ENCODE measurements at places on chromosomes 6 and 20. TPM values are rescaled to one million over a fixed set of nuclear protein-coding genes. Genes with fewer than 3 reads are reported as not detected.

Gene PRL
- total RNA-seq = not detected

DNA sequence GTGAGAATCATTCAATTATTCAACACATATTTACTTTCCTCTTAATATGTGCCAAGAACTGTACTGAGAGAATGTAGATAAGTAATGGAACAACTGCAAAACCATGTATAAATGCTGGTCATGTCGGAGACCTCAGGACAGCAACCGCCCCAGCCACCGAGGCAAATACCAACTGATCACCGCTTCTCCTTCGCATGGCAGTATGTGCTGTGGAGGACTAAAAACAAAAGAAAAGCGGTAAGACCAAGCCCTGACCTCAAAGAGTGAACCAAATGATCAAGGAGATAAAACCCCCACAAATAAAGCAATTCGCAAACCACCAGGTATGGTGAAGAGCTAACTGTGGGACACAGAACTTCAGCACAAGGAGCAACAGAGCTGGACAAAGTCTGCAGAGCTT lies 104.3 kb downstream of the TRERF1 start:
- H3K27ac ChIP-seq = no peak overlapping the region
- H3K27me3 ChIP-seq = no peaks in the 10 kb centered on the region
- no peak for DNase-seq
- peaks cover 41% of the 10 kb centered on the region for H3K36me3 ChIP-seq

Gene AKAP12
- total RNA-seq = 1.1 TPM

Gene OR2H1
- not detected for total RNA-seq

DNA sequence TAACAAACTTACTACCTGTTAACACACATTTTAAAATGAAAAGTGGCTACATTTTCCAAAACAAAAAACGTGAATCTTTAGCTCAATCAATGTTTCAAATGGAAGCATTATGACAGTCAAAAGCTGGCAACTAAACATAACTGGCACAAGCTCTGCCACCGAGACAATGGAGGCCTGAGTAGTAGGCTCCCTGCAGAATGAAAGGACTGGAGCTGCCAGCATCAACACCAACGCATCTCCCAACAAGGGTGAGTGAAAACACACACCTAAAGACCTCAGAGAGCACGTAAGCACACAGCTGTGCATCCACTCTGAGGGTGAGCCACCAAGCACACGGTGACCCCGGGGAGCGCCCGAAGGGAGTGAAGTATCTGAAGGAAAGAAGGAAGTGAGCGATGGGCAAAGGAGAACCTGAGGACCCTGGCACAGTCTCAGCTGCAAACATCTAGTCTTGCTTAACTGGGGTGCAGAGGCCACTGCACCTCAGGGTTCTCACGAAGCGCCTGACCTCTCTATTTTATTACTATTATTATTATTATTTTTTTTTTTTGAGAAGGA lies 1.6 kb upstream of the ADRM1 start:
- H3K27ac ChIP-seq = peak overlapping the region; percentile 29
- peaks cover 31% of the 10 kb centered on the region for H3K4me1 ChIP-seq
- DNase-seq = no peak

DNA sequence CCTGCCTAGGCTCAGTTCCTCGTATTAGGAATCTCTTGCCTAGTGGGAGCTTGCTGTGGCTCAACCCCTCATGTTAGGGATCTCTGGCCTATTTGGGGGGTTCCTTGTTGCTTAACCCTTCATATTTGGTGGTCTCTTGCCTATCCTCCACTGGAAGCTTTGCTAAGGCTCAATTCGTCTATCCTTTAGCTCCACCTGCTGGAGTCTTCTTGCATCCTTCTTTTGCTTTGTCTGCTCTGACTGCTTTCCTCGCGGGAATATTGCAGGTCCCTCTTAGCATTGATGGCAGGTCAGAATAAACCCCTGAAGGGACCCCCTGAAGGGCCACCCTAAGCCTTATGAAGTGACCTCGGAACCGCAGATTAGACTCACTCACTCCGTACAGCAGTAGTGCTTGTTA lies 203.0 kb upstream of the TBX18 start:
- H3K27me3 ChIP-seq = no peaks in the 10 kb centered on the region
- no peak overlapping the region for H3K4me3 ChIP-seq
- no peaks in the 10 kb centered on the region for H3K4me1 ChIP-seq
- no peak for DNase-seq
- H3K36me3 ChIP-seq = no peaks in the 10 kb centered on the region
- H3K27ac ChIP-seq = no peak overlapping the region

DNA sequence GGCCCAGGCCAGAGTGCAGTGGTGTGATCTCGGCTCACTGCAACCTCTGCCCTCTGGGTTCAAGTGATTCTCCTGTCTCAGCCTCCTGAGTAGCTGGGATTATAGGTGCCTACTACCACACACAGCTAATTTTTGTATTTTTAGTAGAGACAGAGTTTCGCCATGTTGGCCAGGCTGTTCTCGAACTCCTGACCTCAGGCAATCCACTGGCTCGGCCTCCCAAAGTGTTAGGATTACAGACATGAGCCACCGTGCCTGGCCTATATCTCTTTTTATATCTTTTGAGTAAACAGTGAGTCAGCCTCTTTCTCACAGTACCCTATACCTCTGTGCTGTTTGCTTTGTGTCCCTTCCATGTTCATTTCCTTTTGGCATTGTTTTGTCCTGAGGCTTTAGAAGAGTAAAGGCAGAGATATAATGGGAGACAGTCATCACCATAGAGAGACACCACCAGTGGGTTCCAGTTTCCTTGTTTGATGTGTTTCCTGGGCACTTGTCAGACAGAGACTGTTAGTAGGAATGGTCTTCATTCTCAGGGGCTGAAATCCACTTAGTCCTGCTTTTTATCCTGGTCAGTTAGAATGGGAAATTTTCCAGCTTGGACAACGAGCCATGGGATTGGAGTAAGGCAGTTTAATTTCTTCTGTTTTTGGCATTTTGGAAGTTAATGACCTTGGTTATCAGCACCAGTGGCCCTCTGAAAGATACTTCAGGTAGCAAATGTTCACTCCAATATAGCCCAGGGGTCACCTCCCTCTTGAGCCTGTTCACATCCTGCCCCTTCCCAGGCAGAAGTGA lies 32.2 kb upstream of the ASXL1 start:
- peaks cover 10% of the 10 kb centered on the region for H3K4me1 ChIP-seq
- no peaks in the 10 kb centered on the region for H3K27me3 ChIP-seq
- no peak for DNase-seq
- peak overlapping the region; percentile 8 for H3K27ac ChIP-seq

DNA sequence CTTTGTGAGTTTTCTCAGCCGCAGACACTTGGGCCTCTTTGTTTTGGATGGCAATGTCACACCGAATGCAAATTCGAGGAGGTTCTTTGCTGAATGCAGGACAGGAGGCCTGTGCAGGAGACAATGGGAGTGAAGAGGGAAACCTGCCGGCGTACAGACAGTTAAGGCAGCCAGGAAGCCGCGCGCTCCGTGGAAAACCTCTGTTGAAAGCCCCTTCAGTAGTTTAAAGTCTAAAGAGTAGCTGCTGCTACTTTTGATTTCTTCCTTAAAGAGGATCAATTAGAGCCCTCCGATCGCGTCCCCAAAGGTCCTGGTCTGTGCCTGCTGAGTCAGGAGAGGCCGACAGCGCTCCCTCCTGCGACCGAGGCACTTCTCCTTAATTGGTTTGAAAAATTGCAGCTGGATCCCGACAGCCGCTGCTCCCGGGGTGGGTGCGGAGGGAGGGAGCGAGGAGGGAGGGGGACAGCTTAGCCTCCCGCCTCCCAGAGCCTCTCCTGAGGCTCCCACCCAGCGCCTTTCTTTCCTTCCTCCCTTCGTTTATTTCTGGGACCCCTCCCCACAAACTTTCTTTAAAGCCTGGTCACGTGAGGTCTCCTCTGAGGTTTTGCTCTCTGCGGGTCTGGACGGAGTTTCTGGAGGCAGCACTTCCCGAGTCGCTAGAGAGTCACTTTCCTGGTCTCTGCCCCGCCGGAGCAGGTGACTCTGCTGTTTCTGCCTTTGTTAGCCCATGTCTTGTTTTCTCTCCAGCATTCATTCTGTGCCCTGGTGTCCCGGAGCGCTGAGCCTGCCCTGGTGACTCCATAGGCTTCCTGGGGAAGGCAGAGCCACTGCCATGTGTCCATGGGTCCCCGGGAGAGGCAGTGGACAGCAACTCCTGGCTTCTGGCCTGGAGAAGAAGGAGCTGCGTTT lies 22.3 kb upstream of the RPP40 start:
- H3K4me3 ChIP-seq = peak overlapping the region; percentile 43
- H3K4me1 ChIP-seq = peaks cover 9% of the 10 kb centered on the region
- no peak for DNase-seq
- H3K27me3 ChIP-seq = peaks cover 5% of the 10 kb centered on the region

GRCh38 chr20:46176739-46177378 lies 58.7 kb downstream of the CD40 start:
- no peaks in the 10 kb centered on the region for H3K36me3 ChIP-seq
- H3K4me3 ChIP-seq = no peak overlapping the region
- no peaks in the 10 kb centered on the region for H3K4me1 ChIP-seq
- peaks cover 36% of the 10 kb centered on the region for H3K27me3 ChIP-seq
- no peak for DNase-seq
- H3K27ac ChIP-seq = no peak overlapping the region

DNA sequence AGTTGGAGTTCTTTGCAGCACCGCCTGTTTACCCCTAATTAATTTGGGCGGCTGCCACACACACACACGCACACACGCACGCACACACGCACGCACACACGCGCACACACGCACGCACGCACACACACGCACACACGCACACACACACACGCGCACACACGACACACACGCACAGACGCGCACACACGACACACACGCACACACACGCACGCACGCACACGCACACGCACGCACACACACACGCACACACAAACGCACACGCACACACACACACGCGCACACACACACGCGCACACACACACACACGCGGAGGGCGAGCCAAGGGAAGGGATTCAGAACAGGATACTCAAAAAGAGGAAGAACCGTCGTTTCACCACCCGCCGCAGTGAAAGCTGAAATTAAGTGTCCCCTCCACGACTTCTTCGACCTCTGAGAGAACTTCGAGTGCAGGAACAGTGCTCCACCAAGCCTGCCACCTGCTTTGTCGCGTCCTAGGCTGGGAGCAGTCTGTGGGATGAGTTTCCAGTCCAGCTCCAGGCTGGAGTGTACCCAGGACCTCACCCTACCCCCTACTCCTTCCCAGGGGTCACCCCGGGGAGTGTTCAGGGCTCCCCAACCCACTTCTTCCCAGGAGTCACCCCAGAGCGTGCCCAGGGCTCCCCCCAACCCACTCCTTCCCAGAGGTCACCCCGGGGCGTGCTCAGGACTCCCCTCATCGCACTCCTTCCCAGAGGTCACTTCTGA lies 1.1 kb downstream of the RNASET2 start:
- H3K36me3 ChIP-seq = peaks cover 28% of the 10 kb centered on the region
- H3K4me1 ChIP-seq = peaks cover 81% of the 10 kb centered on the region
- H3K27me3 ChIP-seq = no peaks in the 10 kb centered on the region

Gene PI16
- total RNA-seq = 8.5 TPM

Gene CST4
- not detected for total RNA-seq

Gene LRP11
- total RNA-seq = 7.2 TPM

GRCh38 chr20:42218621-42219374 lies 600.6 kb upstream of the CHD6 start:
- no peak overlapping the region for H3K4me3 ChIP-seq
- H3K27me3 ChIP-seq = no peaks in the 10 kb centered on the region
- no peaks in the 10 kb centered on the region for H3K4me1 ChIP-seq
- H3K36me3 ChIP-seq = no peaks in the 10 kb centered on the region
- no peak for DNase-seq

Gene SMIM8
- total RNA-seq = 6.5 TPM

DNA sequence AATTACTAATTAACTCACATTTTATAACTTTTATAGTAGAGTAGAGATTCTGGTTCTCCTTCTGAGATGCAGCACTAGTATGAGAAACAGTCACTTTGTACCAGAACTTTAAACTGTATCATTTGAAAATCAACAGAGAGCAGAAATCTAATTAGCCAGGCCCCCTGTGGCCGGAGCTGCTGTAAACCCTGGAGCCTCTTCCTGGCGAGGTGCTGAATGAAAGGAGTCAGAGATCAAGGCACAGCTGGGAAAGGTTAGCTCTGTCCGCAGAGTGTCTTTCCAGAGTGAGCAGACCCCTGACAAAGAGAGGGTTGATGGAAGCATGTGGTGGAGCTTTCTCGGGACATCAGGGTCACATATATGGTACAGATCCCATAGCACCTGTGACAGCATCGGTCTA lies 703.8 kb downstream of the RFPL4B start:
- H3K27me3 ChIP-seq = no peaks in the 10 kb centered on the region
- H3K4me3 ChIP-seq = no peak overlapping the region
- H3K4me1 ChIP-seq = no peaks in the 10 kb centered on the region
- no peak for DNase-seq

DNA sequence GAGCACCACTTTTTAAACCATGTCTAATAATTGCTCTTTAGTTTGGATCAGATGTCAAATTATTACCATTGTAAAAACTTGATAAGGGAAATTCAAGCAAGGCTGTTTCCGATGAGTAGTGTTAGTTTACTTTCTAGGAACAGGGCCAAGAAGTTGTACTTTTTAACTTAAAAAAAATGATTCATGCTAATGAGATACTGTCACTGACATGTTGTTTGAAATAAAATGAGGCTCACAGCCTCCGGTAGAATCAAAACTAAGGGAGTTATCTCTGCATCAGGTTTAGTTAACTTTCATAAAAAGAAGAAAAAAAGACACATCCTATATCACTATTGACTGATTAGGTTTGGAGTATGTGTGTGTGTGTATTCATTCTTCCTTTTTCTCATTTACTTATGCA lies 55.2 kb upstream of the SUPT3H start:
- DNase-seq = no peak
- peaks cover 65% of the 10 kb centered on the region for H3K36me3 ChIP-seq
- peak overlapping the region; percentile 69 for H3K4me3 ChIP-seq
- H3K27ac ChIP-seq = peak overlapping the region; percentile 83
- H3K27me3 ChIP-seq = no peaks in the 10 kb centered on the region
- peaks cover 82% of the 10 kb centered on the region for H3K4me1 ChIP-seq

Gene ESR1
- 1.2 TPM for total RNA-seq

Gene SRSF3
- 384 TPM for total RNA-seq

GRCh38 chr6:45844986-45845385 lies 170.7 kb downstream of the CLIC5 start:
- H3K4me3 ChIP-seq = no peak overlapping the region
- H3K27me3 ChIP-seq = peaks cover 1% of the 10 kb centered on the region
- no peaks in the 10 kb centered on the region for H3K4me1 ChIP-seq
- no peak for DNase-seq
- H3K36me3 ChIP-seq = no peaks in the 10 kb centered on the region
- no peak overlapping the region for H3K27ac ChIP-seq

DNA sequence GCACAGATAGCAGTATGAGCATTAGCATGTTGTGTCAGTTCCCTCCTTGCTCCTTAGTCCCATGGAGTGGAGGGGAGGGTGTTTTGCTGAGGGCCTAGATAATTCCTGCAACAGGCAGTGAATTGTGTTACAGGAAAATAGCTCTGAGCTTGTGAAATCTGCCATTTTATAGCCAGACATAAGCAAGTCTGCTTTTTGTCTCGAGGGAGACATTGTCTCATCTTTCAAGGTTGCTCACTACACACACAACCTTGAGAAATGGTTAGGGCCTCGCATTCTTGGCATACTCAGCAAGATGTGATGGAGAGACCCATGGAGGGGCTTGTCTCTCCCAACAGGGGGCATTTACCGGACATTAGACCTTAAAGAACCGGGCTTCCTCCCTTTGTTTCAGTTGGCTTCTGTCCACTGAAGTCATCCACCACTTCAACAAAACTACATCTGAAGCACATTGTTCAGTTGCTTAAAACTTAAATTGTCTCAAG lies 108.0 kb upstream of the FOXO3 start:
- no peaks in the 10 kb centered on the region for H3K36me3 ChIP-seq
- no peak overlapping the region for H3K4me3 ChIP-seq
- no peak overlapping the region for H3K27ac ChIP-seq

Gene C20orf96
- 5.9 TPM for total RNA-seq

GRCh38 chr6:81895511-81896185 lies 143.2 kb upstream of the TENT5A start:
- no peak overlapping the region for H3K4me3 ChIP-seq
- DNase-seq = no peak
- no peaks in the 10 kb centered on the region for H3K36me3 ChIP-seq
- H3K27ac ChIP-seq = no peak overlapping the region
- no peaks in the 10 kb centered on the region for H3K27me3 ChIP-seq
- H3K4me1 ChIP-seq = no peaks in the 10 kb centered on the region

Gene TCP11
- total RNA-seq = not detected
